CD8-positive, alpha-beta memory T cell (primary cell): ENCODE measurements at places on chromosomes 12 and 14. TPM values are rescaled to one million over a fixed set of nuclear protein-coding genes. Genes with fewer than 3 reads are reported as not detected.

CMA1 gene
- not detected for polyA plus RNA-seq

GPRC5D gene
- 0.35 TPM for polyA plus RNA-seq

CRIP2 gene
- polyA plus RNA-seq: 31.5 TPM

ACOT6 gene
- not detected for polyA plus RNA-seq

CEBPE gene
- polyA plus RNA-seq: not detected

ALDH6A1 gene
- 26.0 TPM for polyA plus RNA-seq

NGB gene
- not detected for polyA plus RNA-seq

CCNK gene
- 16.4 TPM for polyA plus RNA-seq

PNMA1 gene
- polyA plus RNA-seq: 43.7 TPM

EFS gene
- polyA plus RNA-seq: not detected

ENDOU gene
- not detected for polyA plus RNA-seq

SLC17A8 gene
- polyA plus RNA-seq: not detected

CCDC196 gene
- polyA plus RNA-seq: not detected

ARHGEF40 gene
- polyA plus RNA-seq: 0.40 TPM

AQP5 gene
- not detected for polyA plus RNA-seq

OLR1 gene
- not detected for polyA plus RNA-seq

MRPL42 gene
- 57.1 TPM for polyA plus RNA-seq

SLIRP gene
- 218 TPM for polyA plus RNA-seq

DAZAP2 gene
- 1,407 TPM for polyA plus RNA-seq

ASCL1 gene
- polyA plus RNA-seq: not detected

BCL2L14 gene
- polyA plus RNA-seq: not detected

PRR4 gene
- 0.63 TPM for polyA plus RNA-seq

CLEC4E gene
- not detected for polyA plus RNA-seq

KRT3 gene
- polyA plus RNA-seq: not detected

FBXO33 gene
- 15.3 TPM for polyA plus RNA-seq

LRTM2 gene
- not detected for polyA plus RNA-seq

NINJ2 gene
- polyA plus RNA-seq: 47.1 TPM

SELPLG gene
- polyA plus RNA-seq: 760 TPM

RHOJ gene
- not detected for polyA plus RNA-seq

CMKLR1 gene
- 4.4 TPM for polyA plus RNA-seq

HOXC12 gene
- polyA plus RNA-seq: not detected

C12orf57 gene
- polyA plus RNA-seq: 259 TPM

NRIP2 gene
- 0.82 TPM for polyA plus RNA-seq
